Renal cortex interstitium (tissue), 15 donors: ENCODE measurements at places on chromosomes 5 and 9. TPM values are rescaled to one million over a fixed set of nuclear protein-coding genes. Genes with fewer than 3 reads are reported as not detected.

- no peak for DNase-seq
Measured at GRCh38 chr9:14661421-14662059, 31.7 kb downstream of the ZDHHC21 start.

GRCh38 chr9:110958847-110959246 is 79.4 kb downstream of the LPAR1 start:
- no peak for DNase-seq

GRCh38 chr9:81314490-81314889 is 374.9 kb downstream of the TLE1 start:
- DNase-seq, result no peak

GRCh38 chr5:115541611-115542010 is 3.0 kb downstream of the FEM1C start:
- no peak for DNase-seq

DNA sequence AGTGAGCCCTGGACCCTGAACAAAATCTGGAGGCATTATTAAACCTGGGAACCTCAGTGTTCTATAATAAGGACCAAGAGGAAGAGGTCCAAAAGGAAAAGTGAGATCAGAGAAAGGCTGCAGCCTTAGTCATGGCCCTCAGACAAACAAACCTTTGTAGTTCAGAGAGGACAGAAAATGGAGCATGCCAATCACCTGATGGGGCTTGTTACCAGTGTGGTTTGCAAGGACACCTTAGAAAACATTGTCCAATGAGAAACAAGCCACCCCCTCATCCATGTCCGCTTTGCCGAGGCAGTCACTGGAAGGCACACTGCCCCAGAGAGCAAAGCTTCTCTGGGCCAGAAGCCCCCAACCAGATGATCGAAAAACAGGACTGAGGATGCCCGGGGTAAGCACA is 254.8 kb downstream of the CDH10 start:
- DNase-seq, result no peak

- DNase-seq, result no peak
Measured at GRCh38 chr5:76971511-76971910, 18.7 kb downstream of the CRHBP start.

DNA sequence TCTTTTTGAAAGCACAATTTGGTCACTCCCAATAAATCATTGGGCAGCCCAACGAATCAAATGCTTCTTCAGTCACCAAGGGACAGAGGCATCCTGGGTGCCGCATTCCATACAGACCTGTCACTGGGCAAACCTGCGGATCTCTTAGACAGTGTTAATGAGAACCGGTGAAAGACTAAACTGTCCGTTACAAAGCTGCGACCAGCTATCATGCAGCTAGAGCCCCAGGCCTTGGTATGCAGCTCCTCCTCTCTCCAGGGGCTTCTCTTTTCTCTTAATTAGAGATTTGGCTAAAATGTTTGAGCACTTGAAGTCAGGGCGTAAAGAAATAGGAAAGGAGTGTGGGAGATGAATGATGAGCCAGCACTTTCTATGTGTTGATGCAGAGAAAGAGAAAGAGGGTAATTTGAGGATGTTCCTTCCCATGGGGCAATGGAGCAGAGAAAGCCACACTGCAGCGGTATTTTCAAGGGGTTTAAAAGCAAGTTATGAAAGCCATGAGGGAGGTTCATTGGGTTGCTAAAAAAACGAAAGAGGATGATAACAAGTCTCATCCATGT is 175.3 kb downstream of the RFK start:
- DNase-seq, result no peak

- no peak for DNase-seq
Measured at GRCh38 chr9:33129886-33130881, 37.0 kb downstream of the B4GALT1 start.

DNA sequence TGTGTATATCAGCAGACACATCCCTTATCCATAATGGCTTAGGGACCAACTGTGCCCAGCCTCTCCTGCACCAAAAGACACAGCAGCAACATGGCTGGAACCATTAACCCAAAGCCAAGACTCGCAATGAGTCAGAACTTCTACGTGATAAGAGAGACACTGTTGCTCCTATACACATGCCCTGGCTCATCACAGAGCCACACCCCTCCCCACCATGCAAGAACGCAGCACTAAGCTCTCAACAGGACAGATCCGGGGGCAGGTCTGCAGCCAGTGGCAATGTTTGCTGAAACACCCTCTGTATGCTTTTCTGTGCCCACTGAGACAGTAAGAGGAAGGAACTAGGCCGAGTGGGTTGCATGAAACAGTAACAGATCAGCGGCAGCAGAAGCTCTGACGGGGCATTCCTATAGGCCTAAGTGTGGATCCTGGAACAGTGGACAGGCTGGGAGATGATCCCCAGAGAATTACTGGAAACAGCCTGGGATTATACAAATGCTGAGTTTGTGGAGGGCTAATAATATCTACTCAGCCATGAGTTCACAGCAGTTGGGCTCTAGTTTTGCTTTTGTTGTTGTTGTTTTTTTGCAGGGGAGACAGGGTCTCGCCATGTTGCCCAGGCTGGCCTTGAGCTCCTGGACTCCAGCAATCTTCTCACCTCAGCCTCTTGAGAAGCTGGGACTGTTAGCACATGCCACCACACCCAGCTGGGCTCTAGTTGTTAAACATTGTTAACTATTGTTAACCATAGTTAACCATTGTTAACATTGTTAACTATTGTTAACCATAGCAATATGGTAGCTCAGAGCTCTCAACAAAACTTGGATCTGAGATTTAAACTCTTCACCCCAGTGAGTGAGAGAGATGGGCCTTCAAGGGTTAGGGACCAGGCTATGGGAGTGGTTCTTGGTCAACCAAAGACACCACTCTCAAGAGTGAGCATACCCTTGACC is 41.0 kb downstream of the B4GALT1 start:
- DNase-seq, result no peak

- no peak for DNase-seq
Measured at GRCh38 chr9:86407022-86407421, 52.8 kb upstream of the TUT7 start.

Gene SYNPO
- 111 TPM for polyA plus RNA-seq
